NCI-H774 (cell line): ENCODE measurements at places on chromosomes 12 and 14.

DNA sequence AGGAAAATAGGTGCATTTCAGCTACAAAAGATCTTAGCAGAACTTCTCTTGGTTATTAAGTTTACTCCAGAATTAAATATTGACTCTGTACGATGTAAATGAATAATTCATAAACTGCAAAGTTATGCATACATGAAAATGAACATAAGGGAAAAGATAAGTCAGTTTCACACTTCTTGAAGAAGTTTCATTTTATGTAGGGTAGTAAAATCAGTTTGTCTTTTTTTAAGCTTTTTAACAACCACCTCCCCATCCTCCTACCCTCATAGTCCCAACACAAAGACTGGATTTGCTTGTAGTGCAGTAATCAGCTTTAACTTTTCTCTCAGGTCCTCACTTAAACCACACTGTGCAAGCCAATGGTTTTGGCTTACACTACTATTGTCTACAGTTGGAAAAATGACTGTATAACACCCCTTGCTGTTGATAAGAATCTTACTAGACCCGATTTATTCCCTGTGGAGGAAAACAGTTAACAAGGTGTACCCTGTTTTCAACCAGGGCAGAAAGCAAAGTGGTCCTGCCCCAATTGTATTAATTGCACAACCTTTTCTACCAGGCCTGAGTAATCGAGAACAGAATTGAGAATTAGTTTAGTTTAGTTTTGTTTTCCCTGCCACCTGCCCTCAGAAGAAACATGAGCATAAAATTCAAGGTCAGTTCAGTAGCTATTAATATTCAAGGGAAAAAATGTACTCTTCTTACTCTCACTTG, 44.1 kb downstream of the NIN start:
- DNase-seq: no peak

GRCh38 chr14:61257469-61258057, 23.6 kb downstream of the TMEM30B start:
- no peak for DNase-seq

DNA sequence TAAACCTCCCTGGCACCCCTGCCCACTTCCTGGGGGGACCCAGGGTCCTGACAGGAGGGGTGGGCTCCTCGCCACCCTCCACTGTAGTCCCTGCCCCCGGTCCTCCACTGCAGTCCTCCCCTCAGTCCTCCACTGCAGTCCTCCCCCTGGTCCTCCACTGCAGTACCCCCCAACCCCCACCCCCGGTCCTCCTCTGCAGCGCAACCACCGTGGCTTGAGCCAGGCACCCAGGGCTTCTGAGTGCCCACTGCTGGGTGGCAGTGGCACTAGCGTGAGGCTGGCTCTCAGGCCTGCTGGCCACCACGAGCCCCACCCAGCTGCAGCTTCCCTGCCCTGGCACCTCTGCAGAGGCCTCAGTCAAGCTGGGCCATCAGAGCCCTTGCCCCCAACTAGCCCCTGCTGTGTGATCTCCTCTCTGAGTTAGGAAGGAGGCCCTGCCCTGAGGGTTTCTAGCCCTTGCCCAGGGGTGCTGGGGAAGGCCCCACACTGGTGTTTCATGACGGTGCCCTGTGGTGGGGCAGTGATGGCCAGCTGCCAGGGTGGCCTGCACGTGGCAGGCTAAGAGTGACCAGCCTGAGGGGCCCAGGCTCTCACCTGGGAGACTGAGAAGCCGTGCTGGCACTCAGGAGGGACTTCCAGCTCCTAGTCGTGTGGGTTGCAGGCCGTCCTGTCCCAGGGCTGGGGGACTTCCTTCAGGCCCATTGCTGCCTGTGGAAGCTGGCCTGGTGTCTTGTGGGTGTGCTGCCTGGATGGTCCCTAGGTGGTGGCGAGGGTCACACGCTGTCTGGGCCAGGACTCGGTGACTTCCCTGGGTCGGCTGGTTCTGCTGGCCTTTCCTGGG, 9.7 kb downstream of the CEP170B start:
- no peak for DNase-seq

DNA sequence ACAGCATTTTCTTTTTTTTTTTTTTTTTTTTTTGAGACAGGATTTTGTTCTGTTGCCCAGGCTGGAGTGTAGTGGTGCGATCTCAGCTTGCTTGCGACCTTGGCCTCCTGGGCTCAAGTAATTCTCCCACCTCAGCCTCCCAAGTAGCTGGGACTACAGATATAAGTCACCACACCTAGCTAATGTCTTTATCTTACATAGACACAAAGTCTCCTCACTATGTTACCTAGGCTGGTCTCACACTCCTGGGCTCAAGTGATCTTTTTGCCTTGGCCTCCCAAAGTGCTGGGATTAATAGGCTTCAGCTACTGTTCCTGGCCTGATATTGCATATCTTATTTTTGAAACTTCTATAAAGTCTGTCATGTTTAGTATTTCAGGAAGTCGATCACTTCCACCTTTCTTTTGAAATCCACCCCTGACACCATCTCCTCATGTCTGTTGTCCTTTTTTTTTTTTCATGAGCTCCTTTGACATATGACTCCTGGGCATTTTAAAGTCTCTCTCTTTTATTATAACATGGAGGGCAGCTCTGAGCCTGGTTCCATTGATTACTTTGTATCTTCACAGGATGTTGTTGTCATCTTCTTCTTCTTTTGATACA, 5.9 kb upstream of the A2ML1 start:
- DNase-seq: no peak

- DNase-seq: no peak
Measured at GRCh38 chr12:131218026-131218922, 264.6 kb downstream of the ADGRD1 start.

DNA sequence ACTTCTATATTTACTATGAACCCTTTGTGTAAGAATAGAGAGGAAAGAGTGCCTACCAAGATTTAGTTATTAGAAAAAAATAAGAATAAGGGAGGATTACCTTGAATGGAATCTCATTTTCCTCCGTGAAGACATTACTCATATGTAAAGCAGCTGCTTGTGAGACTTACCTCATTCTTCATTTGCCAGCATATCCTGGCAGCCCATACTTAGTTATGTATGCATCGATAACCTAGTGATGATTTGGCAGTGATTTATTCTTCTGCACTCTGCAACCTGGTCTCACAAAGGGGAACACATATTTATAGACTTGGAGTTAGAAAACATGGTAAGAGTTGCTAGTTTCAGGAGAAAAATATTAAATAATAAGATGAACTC, 56.8 kb downstream of the LRFN5 start:
- no peak for DNase-seq

DNA sequence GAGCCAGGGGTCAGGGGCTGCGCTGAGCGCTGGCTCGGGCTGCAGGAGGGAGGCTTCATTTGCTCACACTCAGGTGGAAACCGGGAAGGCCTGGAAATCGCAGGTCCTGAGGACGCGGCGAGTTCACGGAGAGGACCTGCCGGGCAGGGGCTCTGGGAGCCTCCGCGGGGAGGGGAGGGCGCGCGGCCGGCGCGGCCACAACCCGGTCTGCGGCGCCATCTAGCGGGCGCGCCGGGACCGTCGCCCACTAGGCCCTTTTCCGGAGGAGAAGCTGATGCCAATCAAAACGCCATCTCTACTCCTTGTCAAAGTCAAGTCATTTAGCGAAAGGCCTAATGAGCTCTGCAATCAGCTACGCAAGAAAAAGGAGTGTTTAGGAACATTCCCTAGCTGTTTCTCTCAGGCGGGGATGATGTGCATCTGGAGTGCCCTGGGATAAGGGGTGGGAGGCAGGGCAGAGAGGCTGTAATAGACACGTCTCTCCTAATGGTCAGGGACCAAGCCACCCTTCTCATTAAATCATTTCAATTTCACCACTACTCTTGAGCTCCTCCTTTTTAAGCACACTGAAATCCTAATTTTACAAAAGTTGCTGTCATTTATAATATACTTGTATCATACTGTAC, 885.8 kb upstream of the TMEM132C start:
- peak; percentile 82 for DNase-seq

GRCh38 chr14:32450919-32451675, 122.0 kb downstream of the AKAP6 start:
- no peak for DNase-seq

DNA sequence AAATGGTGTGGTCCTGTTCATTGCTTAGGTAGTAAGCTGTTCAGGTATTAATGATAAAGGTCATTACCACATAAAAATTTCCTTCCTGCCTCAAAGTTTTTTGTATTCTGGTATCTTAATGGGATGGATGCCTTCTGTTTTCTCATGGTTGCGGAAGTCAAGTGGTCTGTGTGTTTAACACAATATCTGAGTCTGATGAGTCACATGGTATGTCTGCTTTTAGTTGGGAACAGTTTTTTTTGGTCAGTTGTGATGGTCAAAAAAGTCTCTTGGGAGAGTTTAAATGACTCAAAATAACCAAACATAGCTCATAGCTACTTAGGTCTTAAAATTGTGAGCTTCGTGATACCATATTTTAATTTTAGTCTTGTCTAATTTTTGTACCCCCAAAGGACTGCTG, 40.7 kb downstream of the STK38L start:
- DNase-seq: no peak

GRCh38 chr14:76715511-76716081, 45.7 kb upstream of the VASH1 start:
- no peak for DNase-seq

DNA sequence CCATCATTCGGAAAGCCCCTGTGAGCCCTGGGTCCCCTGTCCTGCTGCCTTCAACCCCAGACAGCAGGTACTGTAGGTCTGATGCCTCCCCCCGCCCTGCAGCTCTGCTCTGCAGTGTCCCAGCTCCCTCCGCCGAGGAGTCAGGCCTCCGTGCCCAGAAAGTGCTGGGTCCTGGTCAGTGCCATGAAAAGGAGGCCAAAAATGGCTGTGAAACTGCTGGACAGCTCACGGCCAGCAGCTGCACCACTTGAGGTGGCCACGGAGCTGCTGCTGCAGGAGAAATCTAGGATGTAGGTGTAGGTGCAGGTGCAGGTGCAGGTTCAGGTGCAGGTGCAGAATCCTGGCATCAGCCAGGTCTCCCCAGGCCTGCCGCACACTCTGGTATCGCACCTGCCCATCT, 196.1 kb downstream of the SLC15A4 start:
- DNase-seq: no peak

- no peak for DNase-seq
Measured at GRCh38 chr12:115024531-115024930, 340.6 kb upstream of the TBX3 start.

DNA sequence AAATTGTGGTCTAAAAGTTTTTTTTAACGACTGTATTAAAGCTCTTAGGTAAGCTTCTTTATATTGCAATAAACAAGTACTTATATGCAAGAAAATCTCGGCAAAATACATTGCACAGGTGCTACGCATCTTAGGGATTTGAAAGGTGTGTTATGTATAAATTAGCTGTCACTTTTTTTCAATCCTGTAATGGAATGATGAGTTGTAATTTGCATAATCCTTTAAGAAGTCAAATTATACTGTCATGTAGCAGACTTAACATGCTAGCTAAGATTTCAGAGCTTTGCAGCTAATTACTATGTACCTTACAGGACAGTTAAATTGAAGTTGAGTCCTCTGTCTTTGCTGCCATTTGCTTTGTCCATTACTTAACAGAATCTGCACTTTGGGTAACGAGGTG, 117.5 kb downstream of the NPAS3 start:
- no peak for DNase-seq

GRCh38 chr12:115223991-115224390, 540.0 kb upstream of the TBX3 start:
- DNase-seq: no peak

- peak; percentile 43 for DNase-seq
Measured at GRCh38 chr12:52266514-52266913, 7.9 kb upstream of the KRT86 start.

GRCh38 chr14:89920056-89920455, 34.5 kb downstream of the EFCAB11 start:
- no peak for DNase-seq

- DNase-seq: no peak
Measured at GRCh38 chr12:87660291-87660690, 368.9 kb downstream of the C12orf50 start.

DNA sequence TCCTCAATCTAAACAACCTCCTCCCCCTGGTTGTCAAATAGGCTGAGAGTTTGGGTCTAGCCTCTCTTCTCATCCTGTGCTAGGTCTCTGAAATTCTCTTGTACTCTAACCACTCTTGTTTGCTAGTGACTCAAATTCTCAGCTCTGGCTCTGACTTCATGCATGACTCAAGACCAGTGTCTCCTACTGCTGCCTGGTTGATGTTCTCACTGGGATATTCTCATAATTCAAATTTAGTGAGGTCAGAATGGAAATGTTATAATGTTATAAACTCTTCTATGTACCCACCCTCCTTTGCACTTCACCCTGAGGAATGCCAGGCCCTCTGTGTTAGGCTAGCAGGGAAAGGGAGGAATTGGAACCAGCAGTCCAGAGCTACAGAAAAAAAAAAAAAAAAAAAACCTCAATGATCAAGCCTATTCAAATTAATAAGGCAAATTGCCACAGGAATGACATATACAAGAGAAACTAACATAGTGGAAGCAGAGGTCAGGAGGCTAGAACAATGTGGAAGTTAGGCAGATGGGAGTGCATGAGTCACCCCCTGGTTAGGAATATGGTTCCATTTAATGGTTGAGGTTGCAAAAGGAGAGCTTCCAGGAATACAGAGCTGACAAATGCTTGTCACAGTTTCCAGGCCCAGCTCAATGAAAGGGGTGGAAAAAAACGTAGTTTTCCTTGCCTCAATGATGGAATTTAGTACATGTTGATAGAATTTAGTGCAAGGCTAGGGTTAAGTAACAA, 459.5 kb downstream of the RMST start:
- no peak for DNase-seq

DNA sequence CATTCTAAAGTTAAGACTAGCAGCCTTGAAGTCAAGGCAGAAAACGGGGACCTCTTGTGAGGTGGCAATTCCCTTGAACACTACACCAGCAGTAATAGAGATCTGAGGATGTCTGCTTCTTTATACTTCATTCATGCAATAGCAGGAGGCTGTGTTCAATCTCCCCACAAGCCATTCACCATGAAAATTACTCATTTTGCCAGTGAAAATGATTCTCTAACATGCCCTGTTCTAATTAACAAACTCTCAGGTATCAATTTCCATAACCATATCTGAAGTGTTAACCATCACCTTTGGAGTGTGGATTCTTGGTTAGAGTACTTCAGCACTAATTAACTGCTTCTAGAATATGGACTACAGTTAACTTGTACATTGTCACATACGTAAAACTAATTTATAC, 3.4 kb upstream of the GLIPR1 start:
- DNase-seq: no peak
